ENCODE measurements at places on chromosomes 1 and 21.
A peak's percentile ranks its signal among the peaks of the same experiment; 100 is the strongest.

DNA sequence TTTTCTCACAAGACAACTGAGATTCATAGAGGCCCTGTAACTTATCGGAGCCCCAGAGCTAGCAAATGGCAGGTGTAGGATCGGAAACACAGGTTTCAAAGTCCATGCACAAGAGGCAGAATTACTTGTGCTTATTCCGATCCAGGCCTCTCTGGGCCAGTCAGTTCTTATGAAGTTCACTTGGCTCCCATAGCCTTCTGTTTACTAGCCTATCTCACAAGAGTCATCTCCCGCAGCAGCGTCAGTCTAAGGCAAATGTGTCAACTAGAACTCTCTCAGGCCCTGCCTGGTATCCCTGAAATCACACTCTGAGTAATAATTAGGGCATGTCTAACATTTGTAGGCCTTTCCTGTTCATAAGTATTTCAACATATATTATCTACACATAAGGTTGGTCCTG, 43.3 kb downstream of the PHC2 start:
- DNase-seq, result no peak

DNA sequence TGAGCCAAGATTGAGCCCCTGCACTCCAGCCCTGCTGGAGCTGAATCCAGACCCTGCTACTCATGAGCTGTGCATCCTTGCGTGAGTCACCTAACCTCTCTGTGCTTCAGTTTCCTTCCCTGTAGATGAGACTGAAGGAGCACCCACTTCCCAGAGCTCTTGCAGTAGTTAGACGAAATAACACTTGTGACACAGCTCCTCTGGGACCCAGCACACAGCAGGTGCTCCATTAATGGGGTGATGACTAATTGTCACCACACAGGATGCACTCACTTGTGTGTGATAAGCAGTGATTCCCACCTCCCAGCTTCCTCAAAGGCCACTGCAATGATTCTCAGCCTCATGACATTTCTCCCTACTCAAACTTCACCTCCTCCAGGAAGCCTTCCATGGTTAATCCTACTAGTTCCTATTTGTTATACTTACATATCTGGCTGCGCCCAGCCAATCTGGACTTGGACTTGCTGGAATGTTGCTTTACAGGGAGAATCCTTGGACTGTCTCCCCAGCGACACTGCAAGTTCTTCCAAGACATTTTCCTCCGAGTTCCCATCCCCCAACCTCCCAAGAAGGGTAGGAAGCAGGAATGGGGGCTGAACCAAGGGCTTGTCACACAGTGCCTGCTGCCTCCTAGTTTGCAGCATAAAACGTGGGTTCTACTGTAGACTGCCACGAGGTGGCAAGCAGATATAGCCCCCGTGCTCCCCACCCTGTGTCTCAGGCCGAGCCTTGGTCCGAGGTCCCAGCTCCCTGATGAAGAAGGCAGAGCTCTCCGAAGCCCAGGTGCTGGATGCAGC, 17.2 kb downstream of the DRAXIN start:
- no peak for DNase-seq

DNA sequence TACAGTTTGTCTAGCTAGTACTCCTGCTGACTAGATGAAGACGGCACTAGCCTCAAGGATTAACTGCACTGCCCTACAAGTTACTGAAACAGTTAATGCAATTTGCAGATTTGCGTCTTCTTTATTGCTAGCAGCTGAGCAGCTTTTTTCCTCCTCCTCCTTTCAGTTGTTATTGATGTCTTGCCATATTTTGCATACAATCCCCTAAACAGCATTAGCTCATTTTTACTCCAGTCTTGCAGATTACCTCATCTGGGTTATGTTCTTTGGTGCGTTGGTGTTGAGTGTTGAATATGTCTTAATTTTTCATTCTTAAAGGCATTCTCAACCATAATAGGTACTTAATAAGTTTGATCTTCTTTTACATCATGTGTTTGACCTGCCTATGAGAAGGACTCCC, 363.4 kb upstream of the LYPLAL1 start:
- DNase-seq, result no peak

DNA sequence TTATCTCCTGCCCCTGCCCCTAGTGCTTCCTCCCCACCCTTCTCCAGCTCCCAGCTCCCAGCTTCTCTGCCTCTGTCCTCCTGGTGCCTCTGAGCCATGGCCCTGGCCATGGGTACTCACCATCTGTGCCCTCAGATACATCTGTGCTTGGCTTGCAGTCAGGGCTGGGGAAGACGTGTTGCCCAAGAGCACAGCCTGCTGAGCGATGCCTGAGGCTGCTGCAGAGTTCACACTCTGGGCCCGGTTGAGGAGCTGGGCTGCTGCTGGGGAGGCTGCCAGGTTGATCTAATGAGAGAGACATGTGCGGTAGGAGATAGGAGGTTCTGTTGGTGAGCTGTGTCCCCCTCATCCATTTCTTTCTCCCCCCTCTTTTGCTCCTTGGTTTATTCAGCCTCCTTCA, 49.4 kb upstream of the A3GALT2 start:
- DNase-seq, result no peak

DNA sequence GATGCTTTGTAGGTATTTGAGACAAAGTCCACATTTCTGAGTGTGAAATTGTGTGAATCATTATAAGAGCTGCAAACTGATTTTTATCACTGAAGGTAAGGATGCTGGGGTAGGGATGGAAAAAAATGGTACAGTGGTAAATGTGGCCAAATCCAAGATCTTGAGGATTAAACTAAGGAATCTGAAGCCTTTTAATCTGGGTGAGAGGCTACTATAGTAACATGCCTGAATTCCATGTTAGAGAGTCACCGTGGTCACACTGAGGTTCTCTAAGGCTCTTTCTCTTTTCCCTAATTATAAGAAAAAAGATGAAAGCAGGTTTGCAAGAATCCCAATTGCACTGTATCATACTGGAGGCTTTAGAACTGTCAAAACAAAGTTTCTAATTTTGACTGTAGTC, 17.6 kb downstream of the PTGER3 start:
- DNase-seq, result no peak

- DNase-seq, result no peak
Observed at GRCh38 chr1:10209590-10209904, 823 bp upstream of the KIF1B start.

- DNase-seq, result no peak
Observed at GRCh38 chr1:58714544-58714943, 14.7 kb upstream of the MYSM1 start.

DNA sequence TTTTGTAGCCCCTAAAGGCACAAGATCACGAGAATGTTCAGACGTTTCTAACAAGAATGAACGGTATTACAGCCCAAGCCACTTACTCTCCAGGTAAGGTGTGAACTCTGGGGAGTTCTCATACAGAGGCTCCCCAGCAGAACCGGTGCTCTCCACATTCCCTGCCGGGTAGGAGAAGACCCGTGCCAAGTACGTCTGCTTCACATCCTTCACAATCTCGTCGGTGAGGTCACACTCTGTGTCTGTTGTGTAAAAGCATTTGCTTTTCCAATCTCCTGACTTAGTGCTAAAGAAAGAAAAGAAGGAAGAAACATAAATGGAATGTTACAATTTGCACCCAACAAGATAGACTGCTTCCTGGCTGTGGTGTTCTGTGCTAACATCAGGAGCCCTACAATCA, 5.7 kb downstream of the F3 start:
- no peak for DNase-seq

DNA sequence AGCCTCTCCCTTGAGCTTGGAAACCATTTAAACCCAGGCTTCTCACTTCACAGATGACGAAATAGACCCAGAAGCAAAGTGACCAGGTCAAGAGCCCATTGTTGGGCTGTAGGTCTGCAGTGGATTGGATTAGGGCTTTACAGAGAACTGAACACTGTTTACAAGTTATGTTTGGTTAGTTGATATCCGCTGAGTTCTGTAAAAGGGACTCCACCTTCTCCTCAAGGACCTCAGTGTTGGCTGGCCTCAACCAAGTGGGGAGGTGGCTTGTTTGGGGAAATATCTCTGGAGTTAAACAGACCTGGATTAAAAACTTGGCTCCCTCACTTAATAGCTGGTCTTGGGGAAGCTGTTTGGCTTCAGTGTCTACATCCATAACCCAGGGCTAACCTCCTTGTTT, 88.1 kb downstream of the UCK2 start:
- DNase-seq, result no peak

GRCh38 chr1:63891060-63891690, 117.4 kb downstream of the ROR1 start:
- no peak for DNase-seq

DNA sequence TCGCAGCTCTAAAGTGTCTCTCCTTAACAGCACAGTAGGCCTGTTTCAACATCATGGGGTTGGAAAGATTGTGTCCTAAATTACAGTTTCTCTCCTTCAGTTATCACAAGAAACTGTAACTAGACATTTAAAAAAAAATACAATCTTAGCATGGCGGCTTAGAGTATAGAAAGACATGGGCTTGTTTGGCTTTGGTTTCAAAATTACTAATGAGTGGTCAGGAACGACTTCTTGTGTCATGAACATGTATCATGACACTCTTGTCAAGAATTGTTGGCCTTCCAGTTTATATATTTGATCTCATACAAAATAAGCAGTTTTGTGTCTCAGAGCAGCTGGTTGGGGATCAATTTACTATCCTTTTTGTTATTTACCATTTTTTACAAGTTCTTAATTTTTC, 2.1 kb downstream of the GJA8 start:
- DNase-seq, result peak; percentile 37

DNA sequence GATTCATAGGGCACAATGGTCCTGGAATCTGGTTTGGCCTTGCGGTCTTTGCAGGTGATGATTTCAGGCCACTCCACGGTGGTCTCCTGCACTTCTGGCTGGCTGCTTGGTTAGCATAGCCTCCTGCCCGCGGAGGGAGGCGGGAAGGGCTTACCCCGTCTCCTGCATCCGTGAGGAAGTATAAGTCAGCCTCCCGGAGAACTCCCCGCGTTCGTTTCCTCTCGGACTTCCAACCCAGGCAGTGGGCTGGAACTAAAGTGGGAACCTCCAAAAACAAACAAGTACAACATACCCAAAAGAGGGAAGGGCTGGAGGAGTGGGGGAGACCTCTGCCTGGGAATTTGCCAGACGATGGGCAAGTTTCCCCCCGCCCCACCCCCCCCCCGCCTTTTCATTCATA, 939 bp upstream of the CCN1 start:
- peak; percentile 21 for DNase-seq

- no peak for DNase-seq
Observed at GRCh38 chr1:15692121-15692682, 8.1 kb downstream of the PLEKHM2 start.

DNA sequence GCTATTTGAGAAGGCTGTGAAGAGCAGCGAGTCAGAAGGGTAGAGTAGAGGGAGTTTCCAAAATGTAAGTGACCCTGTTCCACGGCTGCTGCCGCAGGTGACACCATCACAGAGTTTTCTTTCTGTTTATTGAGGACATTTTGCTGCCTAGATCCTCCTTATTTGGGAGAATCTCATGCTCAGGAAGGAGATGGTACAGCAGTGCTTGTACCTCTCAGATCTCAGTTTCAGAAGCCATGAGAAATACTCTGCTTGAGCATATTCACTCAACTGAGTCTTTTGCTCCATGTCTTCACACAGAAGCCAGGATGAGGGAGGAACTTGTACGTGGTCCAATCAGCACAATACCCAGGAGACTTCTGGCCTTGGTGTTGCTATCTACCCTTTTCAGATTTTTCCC, 1.6 kb downstream of the LCE7A start:
- no peak for DNase-seq

- peak; percentile 43 for DNase-seq
Observed at GRCh38 chr1:16717336-16718098, 22.8 kb upstream of the RNU1-4 start.

- DNase-seq, result no peak
Observed at GRCh38 chr1:40838980-40839942, 22.9 kb downstream of the CITED4 start.

DNA sequence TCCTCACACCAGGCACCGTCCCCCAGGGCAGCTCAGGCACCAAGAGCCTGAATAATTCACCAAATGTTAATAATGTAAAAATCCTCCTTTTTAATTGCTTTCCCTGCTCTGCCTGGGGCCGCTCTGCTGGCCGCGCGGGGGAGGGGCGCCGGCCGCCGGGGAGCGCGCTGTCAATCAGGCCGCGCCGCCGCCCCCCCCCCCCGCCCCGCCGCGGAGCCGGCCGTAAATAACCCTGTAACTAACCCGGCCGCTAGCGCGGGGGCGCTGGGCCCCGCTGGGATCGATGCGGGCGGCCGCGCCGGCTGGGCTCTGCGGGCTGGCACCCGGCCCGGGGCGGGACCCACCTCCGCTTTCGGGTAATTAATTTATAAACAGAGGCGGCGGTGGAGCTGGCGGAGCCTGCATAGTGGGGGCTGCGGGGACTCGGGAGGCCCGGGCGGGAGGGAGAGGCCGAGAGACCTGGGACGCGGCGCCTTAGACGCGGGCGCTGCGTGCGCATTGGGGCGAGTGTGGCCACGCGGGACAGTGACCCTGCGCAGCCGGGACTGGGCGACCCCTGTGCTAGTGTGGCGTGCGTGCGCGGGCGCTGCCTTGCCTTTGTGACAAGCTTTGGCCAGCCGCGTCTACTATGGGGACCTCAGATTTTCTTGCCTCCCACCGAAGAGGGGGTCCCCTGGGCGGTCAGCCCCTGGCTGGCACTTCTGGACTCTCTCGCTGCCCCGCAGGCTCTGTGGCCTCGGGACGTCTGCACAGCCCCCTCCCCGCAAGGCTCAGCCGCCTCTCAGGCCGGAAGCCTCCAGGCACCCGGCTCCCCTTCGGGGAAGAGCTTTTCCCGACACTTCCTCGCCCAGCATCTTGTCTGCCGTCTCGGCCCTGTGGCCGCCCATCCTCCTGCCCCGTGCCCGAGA, 16.6 kb downstream of the SAMD11 start:
- peak; percentile 80 for DNase-seq

- no peak for DNase-seq
Observed at GRCh38 chr1:153001382-153001781, at the start of gene SPRR3. SPRR3 (plus strand) TSS chr1:153001749; CDS start chr1:153003021, 1,272 bp downstream.

DNA sequence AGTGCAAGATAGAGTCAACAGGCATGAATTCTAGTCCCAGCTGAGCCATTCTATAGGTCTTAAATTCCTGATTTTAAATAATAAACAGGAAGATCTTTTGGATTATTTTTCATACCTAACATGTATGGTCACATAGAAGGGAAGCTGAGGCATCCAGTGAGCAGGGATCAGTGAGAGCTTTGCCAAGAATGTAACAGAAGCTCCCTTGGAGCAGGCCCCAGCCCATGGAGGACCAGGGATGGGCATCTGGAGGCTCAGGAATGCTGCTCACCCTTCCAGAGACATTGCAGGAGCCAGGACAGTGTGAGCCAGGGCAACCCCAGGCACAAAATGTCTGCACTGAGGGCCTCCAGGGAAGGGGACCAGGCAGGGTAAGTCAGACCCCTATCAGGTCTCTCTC, 54.4 kb upstream of the KCND3 start:
- no peak for DNase-seq

GRCh38 chr1:207962716-207963426, 51.9 kb upstream of the CD34 start:
- DNase-seq, result no peak

DNA sequence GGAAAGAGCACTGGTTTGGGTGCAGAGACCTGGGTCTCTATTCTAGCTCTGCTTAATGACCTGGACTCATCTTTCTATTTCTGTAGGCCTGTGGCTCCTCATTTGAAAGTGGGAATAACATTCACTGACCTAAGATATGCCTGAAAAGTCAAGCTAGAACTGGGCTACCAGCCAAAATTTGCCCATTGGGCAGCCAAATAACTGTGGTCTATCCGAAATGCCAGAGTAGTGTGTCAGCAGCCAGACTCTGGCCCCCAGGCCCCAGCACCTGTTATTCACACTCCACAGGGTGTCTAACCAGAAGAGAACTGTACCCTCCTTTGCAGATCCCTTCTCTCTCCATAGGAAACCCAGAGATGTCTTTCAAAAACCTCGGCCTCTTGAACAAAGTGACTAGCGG, 12.6 kb downstream of the DAB1 start:
- no peak for DNase-seq

Data from GM13976 (cell line).